ENCODE measurements at places on chromosomes 3 and 15. TPM values are rescaled to one million over a fixed set of nuclear protein-coding genes. Genes with fewer than 3 reads are reported as not detected.

Gene SEMA3F
- total RNA-seq: 6.3 TPM

Gene PCSK6
- total RNA-seq: 14.4 TPM

Gene DNAJC13
- total RNA-seq: 17.6 TPM

Gene ROPN1
- total RNA-seq: not detected

Gene ASB14
- total RNA-seq: not detected

Gene ADCY5
- total RNA-seq: 163 TPM

Gene RGMA
- total RNA-seq: 9.9 TPM

Gene GOLGA6C
- total RNA-seq: not detected

Gene ZNF770
- 17.6 TPM for total RNA-seq

Gene CPNE9
- not detected for total RNA-seq

Gene PLA2G4E
- total RNA-seq: 0.11 TPM

Gene ARGFX
- not detected for total RNA-seq

Gene KPNA4
- 36.1 TPM for total RNA-seq

Gene FNDC3B
- 57.6 TPM for total RNA-seq

Gene ALDH1A2
- total RNA-seq: 38.7 TPM

Gene THAP10
- 3.1 TPM for total RNA-seq

Gene ATP13A5
- not detected for total RNA-seq

Gene LTK
- not detected for total RNA-seq

Gene CKMT1A
- 1.9 TPM for total RNA-seq

Gene SNURF
- total RNA-seq: 15.4 TPM

Gene GOLIM4
- 56.0 TPM for total RNA-seq

Gene TBC1D21
- total RNA-seq: not detected

Gene SV2B
- 0.56 TPM for total RNA-seq

Gene GANC
- total RNA-seq: 6.6 TPM
